ENCODE measurements at places on chromosomes 7 and 10.

- no peak for DNase-seq
- H3K4me3 ChIP-seq: no peak overlapping the region
- H3K27me3 ChIP-seq: no peaks in the 10 kb centered on the region
- no peak overlapping the region for H3K27ac ChIP-seq
- H3K36me3 ChIP-seq: no peaks in the 10 kb centered on the region
- H3K4me1 ChIP-seq: peaks cover 7% of the 10 kb centered on the region
Measured at GRCh38 chr7:105227391-105227790, 161.3 kb downstream of the SRPK2 start.

GRCh38 chr7:29494350-29494749, 69.3 kb upstream of the PRR15 start:
- no peaks in the 10 kb centered on the region for H3K36me3 ChIP-seq
- no peak for DNase-seq
- no peak overlapping the region for H3K27ac ChIP-seq
- H3K4me3 ChIP-seq: no peak overlapping the region
- no peaks in the 10 kb centered on the region for H3K4me1 ChIP-seq
- no peaks in the 10 kb centered on the region for H3K27me3 ChIP-seq

DNA sequence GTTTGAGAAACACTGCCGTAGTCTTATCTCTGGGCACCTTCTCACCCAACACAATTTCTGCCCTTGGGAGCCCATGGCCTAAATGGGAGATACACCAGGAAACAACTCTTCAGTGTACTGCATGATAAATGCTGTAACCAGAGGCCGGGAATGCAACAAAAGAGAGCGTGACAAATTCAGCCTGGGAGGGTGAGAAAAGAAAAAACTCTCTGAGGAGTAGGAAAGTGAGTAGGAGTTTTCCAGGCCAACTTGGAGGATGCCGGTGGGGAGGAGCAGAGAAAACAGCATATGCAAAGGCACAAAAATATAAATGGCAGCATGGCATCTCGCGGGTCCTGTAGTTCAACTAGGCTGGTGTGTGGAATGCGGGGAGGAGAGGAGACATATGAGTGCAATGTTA, 624.5 kb downstream of the PARD3 start:
- no peaks in the 10 kb centered on the region for H3K27me3 ChIP-seq
- H3K27ac ChIP-seq: no peak overlapping the region
- DNase-seq: no peak
- peaks cover 23% of the 10 kb centered on the region for H3K4me1 ChIP-seq
- H3K36me3 ChIP-seq: no peaks in the 10 kb centered on the region
- no peak overlapping the region for H3K4me3 ChIP-seq

GRCh38 chr10:71585564-71586290, 133.9 kb downstream of the C10orf105 start:
- no peak overlapping the region for H3K27ac ChIP-seq
- H3K4me3 ChIP-seq: no peak overlapping the region
- peaks cover 11% of the 10 kb centered on the region for H3K4me1 ChIP-seq
- no peaks in the 10 kb centered on the region for H3K27me3 ChIP-seq
- H3K36me3 ChIP-seq: no peaks in the 10 kb centered on the region

DNA sequence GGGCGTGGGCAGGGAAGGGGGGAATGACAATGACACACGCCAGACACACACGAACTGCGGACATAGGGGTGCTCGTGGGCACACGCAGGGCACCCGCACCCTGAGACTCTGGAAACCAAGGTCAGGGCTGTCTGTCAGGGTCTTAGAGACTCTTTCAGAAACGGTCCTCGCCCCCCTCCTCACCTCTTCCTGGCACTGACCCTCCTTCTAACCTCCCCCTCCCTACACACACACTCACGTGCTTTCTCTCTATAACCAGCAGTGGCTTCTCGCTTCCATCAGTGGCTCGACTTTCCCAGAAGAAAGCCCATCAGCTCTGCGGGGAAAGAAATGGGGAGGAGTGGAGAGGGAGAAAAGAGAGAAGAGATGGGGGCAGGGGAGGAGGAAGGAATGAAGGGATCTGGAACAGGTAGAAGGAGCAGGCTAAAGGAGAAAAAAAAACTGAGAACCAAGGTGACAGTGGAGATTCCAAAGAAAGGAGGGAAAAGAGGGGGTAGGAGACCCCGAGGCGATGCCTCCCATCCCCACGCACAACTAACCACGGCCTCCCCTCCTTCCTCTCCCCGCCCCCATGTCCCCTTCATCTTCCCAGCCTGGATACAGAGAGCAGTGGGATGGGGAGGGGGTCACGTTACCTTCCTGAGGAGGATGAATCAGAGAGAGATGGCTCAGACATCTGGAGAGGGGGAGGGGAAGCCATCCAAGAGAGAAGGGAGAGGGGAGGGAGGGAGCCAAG, 1.7 kb upstream of the VGF start:
- H3K4me3 ChIP-seq: no peak overlapping the region
- H3K4me1 ChIP-seq: peaks cover 57% of the 10 kb centered on the region
- H3K36me3 ChIP-seq: no peaks in the 10 kb centered on the region

DNA sequence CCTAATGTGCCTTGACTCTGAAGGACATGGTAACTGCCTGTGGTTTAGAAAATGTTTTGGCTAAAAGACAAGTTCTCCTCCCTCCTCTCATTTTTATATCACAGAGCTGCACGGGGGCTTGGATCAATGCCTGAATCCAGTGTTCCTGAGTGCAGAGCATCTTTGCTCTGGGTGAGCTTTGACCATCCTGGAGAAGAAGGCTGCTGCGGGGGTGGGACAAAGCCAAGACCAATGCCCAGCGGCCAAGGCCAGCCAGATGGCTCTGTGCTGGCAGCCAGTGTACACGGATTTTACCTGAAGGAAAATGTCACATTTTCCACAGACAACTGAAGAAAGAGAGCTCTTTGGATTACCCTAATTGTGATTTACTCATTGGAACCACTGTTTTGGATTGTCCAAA, 102.0 kb upstream of the TARP start:
- DNase-seq: no peak
- H3K27me3 ChIP-seq: no peaks in the 10 kb centered on the region
- no peak overlapping the region for H3K4me3 ChIP-seq
- no peaks in the 10 kb centered on the region for H3K36me3 ChIP-seq
- H3K4me1 ChIP-seq: no peaks in the 10 kb centered on the region

DNA sequence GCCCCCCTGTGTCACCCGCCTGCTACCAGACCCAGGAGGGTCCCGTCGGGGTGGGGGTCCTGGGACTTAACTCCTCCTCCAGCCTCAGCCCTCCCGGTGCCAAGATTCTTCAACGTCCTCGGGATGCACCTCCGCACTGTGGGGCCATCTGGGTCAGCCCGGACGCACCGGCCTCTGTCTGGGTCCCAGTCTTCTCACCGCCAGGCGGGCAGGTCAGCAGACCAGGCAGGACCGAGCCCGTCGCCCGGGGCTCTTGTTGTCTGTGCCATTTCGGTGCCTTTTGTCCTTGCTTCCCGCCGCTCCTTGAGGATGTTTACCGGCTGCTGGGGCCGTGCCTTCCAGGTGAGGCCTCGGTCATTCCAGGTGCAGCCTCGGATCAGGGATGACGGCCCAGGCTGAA, 32.1 kb upstream of the PSMG3 start:
- no peak overlapping the region for H3K4me3 ChIP-seq
- H3K4me1 ChIP-seq: no peaks in the 10 kb centered on the region
- H3K27ac ChIP-seq: no peak overlapping the region
- no peaks in the 10 kb centered on the region for H3K36me3 ChIP-seq
- DNase-seq: no peak

- no peaks in the 10 kb centered on the region for H3K27me3 ChIP-seq
- H3K36me3 ChIP-seq: peaks cover 54% of the 10 kb centered on the region
- no peaks in the 10 kb centered on the region for H3K4me1 ChIP-seq
Measured at GRCh38 chr10:73717556-73717955, 19.6 kb upstream of the AGAP5 start.

Measured in thyroid gland (tissue), 4 donors.